Activated CD8-positive, alpha-beta T cell treated with anti-CD3 and anti-CD28 coated beads for 36 hours (primary cell): ENCODE measurements at places on chromosomes 7 and 10.

DNA sequence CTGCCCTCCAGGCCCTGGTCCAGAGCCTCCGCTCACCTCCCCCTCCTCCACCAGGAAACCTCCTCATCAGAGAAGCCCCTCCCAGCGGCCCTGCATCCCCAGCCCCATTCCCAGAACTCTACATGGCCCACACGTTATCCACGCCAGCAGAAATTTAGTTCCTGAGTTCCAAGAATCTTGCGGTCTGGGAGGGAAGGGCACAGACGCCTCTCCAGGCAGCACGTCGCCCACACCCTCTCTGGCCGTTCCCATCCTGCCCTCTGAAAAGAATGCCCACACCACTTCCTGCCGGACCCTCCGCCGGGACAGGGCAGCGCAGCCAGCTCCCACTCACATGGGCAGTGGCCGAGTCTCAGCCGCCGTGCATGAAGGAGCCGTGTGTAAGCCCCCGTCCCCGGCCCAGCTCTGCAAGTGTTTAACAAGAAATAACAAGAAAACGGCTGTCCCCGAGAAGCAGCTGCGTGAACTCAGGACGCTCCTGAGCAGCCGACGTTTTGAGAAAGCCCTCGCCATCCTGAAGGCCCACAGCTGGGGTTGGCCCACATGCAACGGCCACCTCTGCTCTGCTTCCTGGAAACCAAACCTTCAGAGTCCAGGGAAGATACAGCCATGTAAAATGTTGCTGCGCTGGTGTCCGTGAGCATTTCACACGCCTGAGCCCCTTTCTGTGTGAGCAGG, 17.4 kb downstream of the ADGRA1 start:
- no peak overlapping the region for H3K4me3 ChIP-seq
- H3K4me1 ChIP-seq = no peaks in the 10 kb centered on the region
- DNase-seq = no peak
- no peaks in the 10 kb centered on the region for H3K36me3 ChIP-seq

GRCh38 chr10:96075977-96076376, 32.6 kb downstream of the CCNJ start:
- H3K36me3 ChIP-seq = peaks cover 10% of the 10 kb centered on the region
- no peak overlapping the region for H3K27ac ChIP-seq
- no peak for DNase-seq
- H3K4me1 ChIP-seq = peaks cover 20% of the 10 kb centered on the region
- H3K27me3 ChIP-seq = no peaks in the 10 kb centered on the region

- no peaks in the 10 kb centered on the region for H3K36me3 ChIP-seq
- H3K4me1 ChIP-seq = no peaks in the 10 kb centered on the region
- no peak overlapping the region for H3K4me3 ChIP-seq
Measured at GRCh38 chr7:141158561-141158960, 84.7 kb downstream of the TMEM178B start.

DNA sequence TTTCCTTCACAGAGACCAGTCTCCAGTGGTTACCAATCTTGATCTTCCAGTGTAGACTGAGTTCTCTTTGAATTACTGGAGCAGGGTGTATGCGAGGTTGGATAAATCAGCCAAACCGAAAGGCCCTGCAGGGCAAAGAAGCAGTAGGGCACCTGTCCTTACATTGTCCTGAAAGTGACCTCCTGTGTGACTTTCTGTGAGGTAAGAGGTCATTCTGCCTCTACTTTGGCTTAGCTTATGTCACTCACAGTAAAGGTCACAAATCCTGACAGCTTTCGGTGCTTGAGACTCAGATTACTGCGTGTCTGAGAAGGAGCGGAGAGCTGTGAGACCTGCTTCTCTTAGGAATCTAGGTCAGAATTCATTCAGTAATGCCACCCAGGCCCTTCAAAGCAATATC, 252.7 kb upstream of the ETV1 start:
- no peaks in the 10 kb centered on the region for H3K4me1 ChIP-seq
- no peaks in the 10 kb centered on the region for H3K27me3 ChIP-seq
- no peak for DNase-seq

DNA sequence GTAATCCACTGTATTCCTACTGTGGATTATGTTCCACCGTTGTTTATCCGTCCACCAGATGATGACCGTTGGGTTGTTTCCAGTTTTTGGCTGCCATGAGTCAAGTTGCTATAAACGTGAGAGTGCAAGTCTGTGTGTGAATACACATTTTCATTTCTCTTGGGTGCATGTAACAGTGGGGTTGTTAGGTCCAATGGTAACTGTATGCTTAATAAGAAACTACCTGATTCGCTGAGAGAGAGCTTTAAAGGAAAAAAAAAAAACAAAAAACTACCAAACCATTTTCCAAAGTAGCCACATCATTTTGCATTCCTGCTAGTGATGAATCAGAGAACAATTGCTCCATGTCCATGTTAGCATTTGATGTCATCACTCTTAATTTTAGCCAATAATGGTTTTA, 15.9 kb downstream of the UBN2 start:
- no peak overlapping the region for H3K27ac ChIP-seq
- H3K4me3 ChIP-seq = no peak overlapping the region
- peaks cover 31% of the 10 kb centered on the region for H3K36me3 ChIP-seq
- H3K4me1 ChIP-seq = peaks cover 6% of the 10 kb centered on the region
- no peaks in the 10 kb centered on the region for H3K27me3 ChIP-seq
- no peak for DNase-seq

DNA sequence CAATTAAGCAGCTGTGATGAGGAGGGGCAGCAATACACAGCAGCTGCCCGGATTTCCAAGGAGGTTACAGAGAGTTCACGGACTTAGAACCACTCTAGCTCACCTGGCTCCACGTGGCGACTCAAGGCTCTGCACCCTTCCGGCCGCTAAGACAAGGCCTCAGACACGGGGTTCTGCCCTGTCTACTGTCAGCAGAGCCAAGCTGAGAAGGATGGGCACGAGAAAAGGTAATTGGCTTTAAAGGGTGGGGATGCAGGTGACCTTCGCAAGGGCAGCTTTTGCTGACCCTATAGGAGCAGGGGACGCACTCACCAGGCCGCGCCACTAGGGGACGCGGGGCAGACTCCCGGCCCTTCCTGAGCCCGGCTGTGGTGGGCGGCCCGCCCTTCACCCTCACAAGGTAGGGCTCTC, 152.4 kb downstream of the KIF20B start:
- H3K4me1 ChIP-seq = no peaks in the 10 kb centered on the region
- no peak overlapping the region for H3K4me3 ChIP-seq
- no peaks in the 10 kb centered on the region for H3K36me3 ChIP-seq
- peaks cover 6% of the 10 kb centered on the region for H3K27me3 ChIP-seq
- H3K27ac ChIP-seq = no peak overlapping the region
